ENCODE measurements at places on chromosomes 1 and 21. TPM values are rescaled to one million over a fixed set of nuclear protein-coding genes. Genes with fewer than 3 reads are reported as not detected.

DNA sequence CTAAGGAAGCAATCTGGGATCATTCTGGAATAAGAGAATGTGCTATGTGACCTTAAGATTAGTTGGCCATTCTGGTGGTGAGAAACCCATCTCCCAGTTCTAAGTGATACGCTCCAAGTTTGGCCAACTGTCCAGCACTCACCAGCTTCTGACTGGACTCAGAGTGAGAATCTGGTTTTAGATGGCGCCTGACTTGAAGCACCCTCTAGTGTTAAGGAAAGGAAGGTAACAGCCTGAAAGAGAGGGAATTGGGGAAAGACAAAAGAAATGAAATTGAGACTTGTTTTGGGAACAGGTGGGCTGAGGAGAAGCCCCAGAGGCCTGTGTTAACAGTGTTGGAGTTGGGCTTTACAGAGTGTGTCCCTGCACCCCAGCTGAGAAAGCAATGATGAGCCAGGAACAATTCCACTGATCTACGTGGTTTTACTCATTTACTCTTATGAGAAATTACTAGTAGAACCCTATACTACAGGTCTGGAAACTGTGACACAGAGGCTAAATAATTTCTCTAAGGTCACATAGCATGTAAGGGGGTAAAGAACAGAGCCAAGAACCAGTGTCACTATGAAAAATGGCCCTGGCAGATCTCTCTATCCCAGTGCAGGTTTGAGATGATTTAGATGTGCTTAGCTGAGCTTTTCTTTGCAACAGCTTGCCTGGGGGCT, 9.3 kb upstream of the FCAMR start:
- no peak overlapping the region for H3K27ac ChIP-seq
- DNase-seq = no peak
- peaks cover 22% of the 10 kb centered on the region for H3K27me3 ChIP-seq
- H3K4me3 ChIP-seq = no peak overlapping the region
- H3K4me1 ChIP-seq = no peaks in the 10 kb centered on the region
- H3K36me3 ChIP-seq = no peaks in the 10 kb centered on the region

Gene LRRC53
- total RNA-seq = not detected

DNA sequence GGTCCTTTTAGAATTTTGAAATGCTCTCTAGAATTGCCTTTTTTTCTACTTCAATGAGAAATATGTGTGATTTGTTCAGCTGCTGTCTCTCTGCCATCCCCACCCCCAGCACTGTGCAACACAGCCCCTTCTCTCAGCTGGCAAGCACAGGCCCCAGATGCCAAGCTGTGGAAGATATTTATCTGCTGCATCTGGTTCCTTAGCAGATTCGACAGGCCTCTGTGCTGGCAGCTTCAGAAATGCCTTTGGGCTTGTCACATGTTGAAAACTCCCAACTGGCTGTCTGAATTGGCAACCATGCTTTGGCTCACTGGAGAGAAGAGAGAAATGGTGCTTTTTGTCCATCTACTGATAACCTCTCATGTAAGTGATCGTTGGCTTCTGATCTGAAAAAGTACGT, 206.7 kb upstream of the C1orf87 start:
- no peaks in the 10 kb centered on the region for H3K27me3 ChIP-seq
- H3K27ac ChIP-seq = no peak overlapping the region
- no peak for DNase-seq
- H3K4me3 ChIP-seq = no peak overlapping the region
- H3K4me1 ChIP-seq = peaks cover 21% of the 10 kb centered on the region

DNA sequence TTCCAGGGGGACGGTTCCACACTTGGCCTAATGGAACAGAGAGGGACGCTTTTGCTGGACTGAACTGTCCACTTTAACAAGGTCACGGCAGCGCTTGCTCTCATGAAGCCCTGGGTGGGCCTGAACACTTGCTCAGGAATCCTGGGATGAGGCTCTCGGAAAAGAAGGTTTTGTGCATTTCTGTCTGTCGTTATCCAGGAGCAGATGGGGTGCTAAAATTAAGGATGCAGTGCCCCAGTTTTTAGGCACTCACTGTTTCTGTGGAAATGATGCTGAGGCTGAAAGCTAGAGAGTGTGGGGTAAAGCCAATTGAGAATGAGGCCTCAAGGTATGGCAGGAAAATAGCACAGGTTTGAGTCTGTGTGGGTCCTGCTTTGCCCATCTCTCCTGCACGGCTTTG, 111.0 kb downstream of the DAB1 start:
- no peak overlapping the region for H3K27ac ChIP-seq
- no peaks in the 10 kb centered on the region for H3K36me3 ChIP-seq
- no peak for DNase-seq

DNA sequence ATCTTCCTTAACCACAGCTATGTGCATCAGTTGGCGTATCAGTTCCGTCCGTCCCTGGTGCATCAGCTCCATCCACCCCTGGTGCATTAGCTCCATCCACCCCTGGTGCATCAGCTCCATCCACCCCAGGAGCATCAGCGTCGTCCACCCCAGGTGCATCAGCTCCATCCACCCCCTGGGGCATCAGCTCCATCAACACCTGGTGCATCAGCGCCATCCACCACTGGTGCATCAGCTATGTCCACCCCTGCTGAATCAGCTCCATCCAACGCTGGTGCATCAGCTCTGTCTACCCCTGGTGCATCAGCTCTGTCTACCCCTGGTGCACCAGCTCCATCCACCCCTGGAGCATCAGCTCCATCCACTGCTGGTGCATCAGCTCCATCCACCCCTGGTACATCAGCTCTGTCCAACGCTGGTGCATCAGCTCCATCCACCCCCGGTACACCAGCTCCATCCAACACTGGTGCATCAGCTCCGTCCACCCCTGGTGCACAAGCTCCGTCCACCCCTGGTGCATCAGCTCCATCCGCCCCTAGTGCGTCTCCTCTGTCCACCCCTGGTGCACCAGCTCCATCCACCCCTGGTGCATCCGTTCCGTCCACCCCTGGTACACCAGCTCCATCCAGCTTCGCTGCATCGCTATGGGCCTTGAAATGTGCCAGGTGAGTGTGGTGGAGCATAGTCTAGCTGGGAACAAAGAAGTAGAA, 106.6 kb upstream of the ZBTB40 start:
- no peak for DNase-seq
- H3K4me3 ChIP-seq = no peak overlapping the region
- peaks cover 15% of the 10 kb centered on the region for H3K27me3 ChIP-seq
- no peaks in the 10 kb centered on the region for H3K36me3 ChIP-seq

Gene AIRE
- not detected for total RNA-seq

Gene BCAR3
- 38.5 TPM for total RNA-seq

DNA sequence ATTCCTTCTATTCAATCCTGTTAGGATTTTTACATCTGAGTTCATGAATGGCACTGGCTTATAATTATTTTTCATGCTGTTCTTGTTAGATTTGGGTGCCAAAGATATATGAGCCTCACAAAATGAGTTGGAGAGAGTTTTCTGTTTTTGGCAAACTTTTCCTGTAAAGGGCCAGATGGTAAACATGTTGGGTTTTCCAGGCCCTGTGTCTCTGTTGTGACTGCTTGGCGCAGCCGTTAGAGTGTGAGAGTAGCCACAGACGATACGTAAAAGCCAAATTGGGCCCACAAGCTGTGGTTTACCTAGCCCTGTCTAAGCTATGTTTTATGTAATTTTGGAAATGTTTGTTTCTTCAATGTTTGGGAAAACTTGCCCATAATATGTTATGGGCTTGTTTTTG, 15.6 kb upstream of the CA6 start:
- H3K36me3 ChIP-seq = no peaks in the 10 kb centered on the region
- no peaks in the 10 kb centered on the region for H3K4me1 ChIP-seq
- no peak overlapping the region for H3K4me3 ChIP-seq
- H3K27me3 ChIP-seq = no peaks in the 10 kb centered on the region

DNA sequence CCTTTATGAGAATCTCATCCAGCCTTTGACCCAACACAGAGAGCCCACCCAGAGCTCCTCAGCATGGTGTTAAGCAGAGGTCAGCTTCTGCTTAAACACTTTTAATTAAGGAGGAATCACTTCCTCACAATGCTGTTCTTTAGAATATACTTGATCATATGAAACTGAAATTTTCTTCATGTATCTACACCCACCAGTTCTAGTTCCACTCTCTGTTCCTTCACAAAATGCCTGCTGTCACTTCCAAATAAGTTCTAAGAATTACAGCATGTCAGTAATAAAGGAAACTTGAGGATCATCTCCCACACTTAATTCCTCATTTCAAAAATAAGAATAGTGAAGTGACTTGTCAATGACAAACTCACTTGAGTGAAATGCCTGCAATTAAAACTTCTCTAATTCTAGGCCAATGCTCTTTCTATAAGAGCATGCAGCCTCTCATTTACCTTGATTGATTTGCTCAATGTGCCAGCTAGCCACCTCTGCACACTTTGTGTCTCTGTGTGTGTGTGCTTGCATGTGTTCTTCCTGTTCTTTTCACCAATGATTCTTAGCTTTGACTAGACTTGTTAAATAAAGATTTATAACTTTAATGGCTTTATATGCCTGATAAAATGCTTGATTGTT, 356.3 kb downstream of the PLPP3 start:
- H3K4me1 ChIP-seq = peaks cover 15% of the 10 kb centered on the region
- H3K4me3 ChIP-seq = no peak overlapping the region
- no peak for DNase-seq
- no peaks in the 10 kb centered on the region for H3K27me3 ChIP-seq
- no peak overlapping the region for H3K27ac ChIP-seq

Gene TACSTD2
- not detected for total RNA-seq

DNA sequence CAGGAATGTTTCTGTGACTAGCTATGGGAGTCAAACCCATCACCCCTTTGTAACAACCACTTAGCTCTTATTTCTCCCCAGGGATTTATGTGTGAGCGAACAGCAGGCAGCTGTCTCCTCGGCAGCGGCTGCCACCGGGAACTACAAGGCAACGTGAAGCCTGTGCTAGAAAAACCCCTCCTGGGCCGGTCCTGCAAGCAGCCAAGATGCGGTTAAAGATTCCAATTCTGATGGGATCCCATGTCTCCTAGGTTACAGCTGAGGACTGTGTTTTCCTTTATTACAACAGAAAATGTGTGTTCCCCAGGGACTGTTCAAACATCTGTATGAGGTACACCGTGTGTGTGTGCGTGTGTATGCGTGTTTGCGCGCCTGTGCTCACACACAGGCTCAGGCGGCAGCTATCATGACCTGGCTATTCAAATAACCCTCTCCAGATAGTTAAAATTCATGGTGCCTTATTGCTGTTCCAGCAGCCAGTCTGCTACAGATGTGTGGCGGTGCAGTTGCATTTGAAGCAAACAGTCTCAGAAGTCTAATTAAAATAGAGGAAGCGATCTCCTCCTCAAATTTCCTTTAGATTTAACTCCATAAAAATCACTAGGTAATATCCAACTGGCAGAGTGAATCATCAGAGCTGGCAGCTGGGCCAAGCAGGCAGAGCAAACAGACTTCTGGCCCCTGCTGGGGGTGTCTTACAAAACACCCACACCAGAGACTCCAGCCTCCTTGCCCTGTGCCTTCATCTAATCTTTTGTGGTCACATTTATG, 68.0 kb downstream of the LMX1A start:
- no peak for DNase-seq
- no peak overlapping the region for H3K27ac ChIP-seq
- no peak overlapping the region for H3K4me3 ChIP-seq
- H3K4me1 ChIP-seq = no peaks in the 10 kb centered on the region
- H3K36me3 ChIP-seq = no peaks in the 10 kb centered on the region

GRCh38 chr1:179251675-179252074, 22.2 kb upstream of the ABL2 start:
- no peak for DNase-seq
- no peaks in the 10 kb centered on the region for H3K36me3 ChIP-seq
- H3K4me1 ChIP-seq = no peaks in the 10 kb centered on the region
- no peaks in the 10 kb centered on the region for H3K27me3 ChIP-seq
- H3K4me3 ChIP-seq = no peak overlapping the region

All from neural crest cell (in vitro differentiated cells).